ENCODE measurements at places on chromosomes 5 and 9.

DNA sequence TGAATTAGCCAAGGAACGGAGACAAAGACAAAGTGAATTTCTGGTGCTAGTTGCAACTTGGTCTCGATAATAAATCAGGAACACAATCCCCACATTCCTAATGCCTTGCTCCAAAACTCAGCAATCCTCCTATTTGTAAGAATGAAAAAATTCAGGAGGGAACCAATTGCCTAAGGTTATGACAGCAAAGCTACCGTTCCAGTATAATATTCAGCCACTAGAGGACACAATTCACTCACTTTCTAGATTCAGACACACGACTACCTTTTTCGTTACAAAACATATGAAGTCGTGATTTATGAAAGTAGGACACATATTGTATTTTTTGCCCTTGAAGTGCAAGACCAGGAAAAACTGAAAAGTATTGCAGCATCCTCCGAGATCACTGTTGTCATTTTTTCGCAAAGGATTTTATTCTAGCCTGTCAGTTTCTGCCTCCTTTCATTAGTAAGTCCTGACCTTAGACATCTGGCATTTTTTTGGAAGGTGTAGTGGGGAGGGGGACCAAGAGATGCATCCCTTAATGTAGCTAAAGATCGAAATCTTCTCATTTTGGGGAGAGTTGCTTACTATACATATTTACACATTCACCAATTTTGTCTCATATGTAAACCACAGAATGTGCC is 133.1 kb downstream of the DOCK8 start:
- DNase-seq: peak; percentile 29

DNA sequence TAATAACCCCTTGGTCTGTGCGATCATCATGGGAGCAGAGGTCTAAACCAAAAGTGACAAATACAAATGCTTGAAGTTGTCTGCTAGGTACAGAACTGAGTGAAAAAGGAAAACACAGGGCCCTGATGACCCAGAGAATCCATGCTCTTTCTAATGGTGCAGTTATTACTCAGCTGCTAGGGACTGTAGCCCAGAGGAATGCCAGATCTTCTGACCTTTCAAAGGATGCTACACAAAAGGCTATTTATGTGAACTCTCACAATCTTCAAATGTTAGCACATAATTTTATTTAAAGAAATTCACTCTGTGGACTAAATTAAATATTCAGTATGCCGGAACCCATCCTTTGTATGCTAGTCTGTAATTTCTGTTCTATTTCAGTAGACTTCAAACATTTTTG is 79.9 kb downstream of the PRR16 start:
- no peak for DNase-seq

GRCh38 chr9:122159026-122159924 is at the start of the genes MORN5 and NDUFA8:
Gene MORN5 (plus strand): TSS chr9:122159908. CDS start chr9:122159973, 65 bp downstream.
Gene NDUFA8 (minus strand): TSS chr9:122159779. CDS start chr9:122159677, 102 bp downstream.
- peak; percentile 97 for DNase-seq

- no peak for DNase-seq
Observed at GRCh38 chr9:9326749-9327148, 1286.1 kb downstream of the PTPRD start.

DNA sequence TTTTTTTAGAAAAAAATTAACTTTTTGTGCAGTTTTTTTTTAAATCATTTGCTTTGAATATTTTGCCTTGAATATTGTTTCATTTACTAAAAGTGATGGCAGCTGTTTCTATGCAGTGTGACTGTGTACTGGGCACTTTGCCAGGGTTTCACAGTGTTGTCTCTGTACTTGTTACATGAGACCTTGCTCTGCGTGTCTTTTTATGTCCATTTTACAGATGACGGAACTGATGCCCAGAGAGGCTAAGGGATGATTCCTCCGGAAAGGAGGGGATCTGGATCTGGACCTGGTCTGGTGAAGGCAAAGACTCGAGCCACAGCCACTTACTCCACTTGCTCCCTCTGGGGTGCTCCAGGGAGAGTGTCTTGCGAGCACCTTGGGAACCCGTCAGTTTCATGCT is 124.8 kb upstream of the PTCH1 start:
- peak; percentile 22 for DNase-seq

DNA sequence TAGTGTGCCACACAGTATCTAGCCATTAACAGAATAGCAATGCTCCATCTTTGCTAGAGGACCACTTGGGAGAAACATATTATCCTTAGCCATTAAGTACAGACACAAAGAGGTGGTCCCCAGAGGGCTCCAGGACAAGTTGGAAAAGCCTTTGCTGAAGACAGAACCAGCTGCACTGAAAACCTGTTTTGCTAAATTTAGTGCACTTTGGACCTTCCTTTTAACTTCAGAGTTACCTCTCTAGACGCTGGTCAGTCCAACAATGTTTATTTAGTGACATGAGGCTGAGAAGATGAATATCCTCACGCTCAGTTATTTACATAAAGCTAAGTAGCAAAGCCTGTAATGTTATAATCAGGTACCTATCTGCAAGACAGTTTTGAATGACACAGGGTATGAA is 265.0 kb upstream of the ZNF608 start:
- DNase-seq: no peak

- no peak for DNase-seq
Observed at GRCh38 chr5:72283358-72283757, 36.7 kb downstream of the MRPS27 start.

DNA sequence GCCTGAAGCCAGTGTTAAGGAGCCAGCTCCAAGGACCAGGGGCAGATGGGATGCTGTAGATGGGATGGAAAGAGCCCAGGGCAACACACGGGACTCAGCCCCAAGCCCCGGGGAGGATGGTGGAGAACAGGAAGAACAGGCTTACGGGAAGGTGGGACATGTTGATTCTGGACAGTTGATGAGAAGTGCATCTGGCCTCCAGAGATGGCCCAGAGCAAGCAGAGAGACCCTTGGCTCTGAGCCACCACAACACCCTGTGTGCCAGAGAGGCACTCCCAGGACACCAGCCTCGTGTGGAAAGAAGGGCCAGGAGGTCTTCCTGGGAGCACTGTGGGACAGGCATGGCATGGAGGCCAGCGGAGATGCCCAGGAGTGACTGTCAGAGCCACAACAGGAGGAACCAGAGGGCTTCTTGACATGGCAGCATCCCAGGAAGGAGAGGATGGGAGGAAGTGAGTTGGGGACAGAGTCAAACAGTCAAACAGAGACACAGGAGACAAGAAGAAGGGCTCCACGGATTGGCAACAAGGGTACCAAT is 156.3 kb upstream of the MVB12B start:
- no peak for DNase-seq

DNA sequence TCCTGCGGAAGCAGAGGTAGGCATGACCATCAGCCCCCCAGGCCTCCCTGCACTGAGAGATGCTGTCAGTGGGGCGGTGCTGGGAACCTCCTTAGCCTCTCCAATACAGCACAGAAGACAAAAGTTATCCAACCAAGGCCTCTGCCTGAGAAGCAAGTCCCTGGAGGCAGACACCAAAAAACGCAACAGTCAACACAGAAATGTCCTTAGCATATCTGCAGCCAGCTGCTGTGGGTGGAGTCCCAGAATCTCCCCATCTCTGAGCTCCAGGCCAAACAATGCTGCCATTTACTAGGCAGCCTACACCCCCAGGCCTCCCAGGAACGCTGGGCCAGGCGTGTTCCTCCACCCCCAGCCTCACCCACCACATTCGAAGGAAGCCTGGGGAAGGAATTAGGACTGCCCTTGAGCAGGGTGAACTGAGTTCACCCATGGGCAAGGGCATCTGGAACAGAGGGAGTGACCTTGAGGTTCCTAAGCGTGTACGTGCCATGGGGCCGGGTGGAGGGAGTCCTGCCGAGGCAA is 43.7 kb downstream of the STK10 start:
- DNase-seq: no peak

GRCh38 chr9:108607607-108608006 is 248.2 kb downstream of the ACTL7B start:
- no peak for DNase-seq

- no peak for DNase-seq
Observed at GRCh38 chr5:116661419-116661818, 86.8 kb upstream of the SEMA6A start.

DNA sequence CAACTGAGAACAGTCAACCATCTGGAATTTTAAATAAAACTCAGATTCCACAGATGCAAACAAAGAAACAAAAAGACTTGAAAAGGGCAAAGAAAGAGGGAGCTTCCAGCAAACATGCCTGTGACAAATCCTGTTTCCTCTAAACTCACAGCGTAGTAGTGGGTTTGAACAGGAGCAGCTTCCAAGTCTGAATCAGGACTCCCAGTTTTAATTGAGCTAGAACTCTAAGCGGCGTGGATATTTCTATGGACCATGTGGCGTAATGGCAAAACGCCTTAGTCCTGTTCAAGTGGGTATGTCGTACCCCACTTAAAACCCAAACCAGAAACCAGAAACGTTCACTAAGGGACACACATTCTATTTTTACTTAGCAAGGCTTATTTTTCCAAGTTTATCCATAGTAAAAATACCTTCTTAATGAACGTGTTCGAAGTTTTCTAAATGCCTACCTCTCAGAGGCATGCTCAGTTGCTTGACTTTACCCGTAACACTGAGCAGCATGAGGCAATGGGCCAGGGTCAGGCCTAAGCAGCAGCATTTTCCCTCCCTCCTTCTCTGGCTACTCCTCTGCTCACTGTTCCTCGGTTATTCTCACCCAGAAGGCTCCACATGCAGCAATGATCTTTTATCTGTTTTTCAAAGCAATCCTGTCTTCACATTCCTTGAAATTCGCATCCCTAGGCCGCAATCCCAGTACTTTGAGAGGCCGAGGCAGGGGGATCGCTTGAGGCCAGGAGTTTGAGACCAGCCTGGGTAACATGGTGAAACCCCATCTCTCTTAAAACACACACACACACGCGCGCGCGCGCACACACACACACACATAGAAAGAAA is 77.9 kb downstream of the FNBP1 start:
- no peak for DNase-seq

- no peak for DNase-seq
Observed at GRCh38 chr9:126829035-126829434, 24.2 kb downstream of the ZBTB43 start.

DNA sequence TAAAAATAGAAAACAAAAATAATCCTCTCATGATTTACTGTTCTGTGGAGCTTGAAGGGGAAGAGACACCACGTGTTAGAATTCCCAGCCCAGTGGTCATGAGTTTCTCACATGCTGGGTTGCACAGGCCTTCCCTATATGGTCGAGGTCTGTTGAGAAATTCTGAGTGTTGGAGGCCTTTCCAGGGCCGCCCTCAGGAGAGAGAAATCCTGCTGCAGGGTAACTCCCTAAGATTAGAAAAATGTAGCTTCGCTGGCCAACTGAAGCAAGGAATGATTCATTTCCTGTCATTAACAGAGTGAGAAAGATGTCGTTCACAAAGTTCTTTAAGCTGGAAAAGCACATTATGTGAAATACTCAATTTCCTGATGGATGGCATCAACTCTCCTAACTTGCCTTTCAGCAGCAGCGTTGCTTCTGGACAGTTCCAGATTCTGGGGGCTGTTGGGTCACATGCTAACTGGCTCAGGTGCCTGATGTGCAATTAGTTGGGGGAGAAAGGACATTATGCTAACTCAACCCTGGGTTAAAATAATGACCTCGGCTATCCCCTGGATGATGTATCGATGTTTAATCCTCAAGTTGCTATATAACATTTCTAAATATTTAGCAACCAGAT is 104.8 kb upstream of the CD180 start:
- no peak for DNase-seq

DNA sequence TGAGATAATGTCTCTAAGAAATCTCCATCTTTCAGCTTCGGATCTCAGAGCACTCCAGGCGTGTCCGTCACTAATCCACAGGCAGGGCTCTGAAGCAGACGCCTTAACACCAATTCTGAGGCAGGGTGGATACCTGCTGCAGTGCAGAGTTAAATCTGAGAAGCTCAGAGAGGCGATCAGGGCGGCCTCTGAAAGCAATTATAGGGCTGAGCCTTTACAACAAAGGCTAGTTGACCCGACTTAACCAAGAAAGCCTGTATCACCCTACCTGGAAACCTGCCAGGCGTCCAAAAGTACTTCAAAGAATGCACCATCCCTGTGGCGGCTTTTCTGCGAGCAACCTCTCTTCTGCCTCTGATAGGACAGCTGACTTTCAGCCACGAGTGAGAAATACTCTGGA is 134.8 kb upstream of the MSX2 start:
- DNase-seq: no peak
